ENCODE measurements at places on chromosomes 2 and 18.

DNA sequence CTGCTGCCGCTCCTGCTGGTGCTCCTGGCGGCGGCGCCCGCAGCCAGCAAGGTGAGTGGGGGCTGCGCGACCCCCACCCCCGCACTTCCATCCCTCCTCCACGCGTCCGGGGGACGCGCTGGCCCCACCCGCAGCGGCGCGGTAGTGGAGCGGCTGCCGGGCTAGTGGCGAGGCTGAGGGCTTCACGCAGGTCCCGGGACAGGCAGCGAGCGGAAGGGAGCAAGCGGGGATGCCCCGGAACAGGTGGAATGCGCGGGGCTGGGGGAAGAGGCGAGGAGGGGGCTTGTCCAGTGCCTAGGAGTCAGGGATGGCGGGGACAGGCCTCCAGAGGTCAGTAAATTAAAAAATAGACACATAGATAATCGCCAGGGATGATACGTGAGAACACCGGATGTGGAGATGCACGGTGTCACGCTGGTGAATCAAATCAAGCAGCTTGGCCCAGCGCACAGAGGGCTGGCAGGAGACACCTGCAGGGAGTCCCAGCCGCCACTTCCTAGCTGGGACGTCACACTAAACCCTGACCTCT lies 403 bp downstream of the COL4A3 start:
- DNase-seq, result no peak

DNA sequence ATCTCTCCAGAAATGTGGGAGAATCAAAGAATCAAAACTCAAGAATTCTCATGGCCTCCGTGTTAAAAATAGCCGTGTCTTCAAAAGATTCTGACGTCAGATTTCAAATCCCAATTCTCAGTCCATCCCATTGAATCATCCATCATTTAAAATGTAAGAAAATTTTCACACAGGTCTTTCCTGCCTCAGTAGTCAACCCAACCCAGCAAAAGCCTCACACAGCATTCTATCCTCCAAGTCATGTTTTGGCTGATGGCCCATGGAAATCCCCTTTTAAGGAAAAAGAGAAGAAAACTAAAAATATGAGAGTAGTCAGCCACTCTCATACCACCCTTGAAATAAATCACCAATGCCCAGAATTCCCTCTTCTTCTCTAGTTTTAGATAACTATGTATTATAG lies 211.8 kb downstream of the C1D start:
- no peak for DNase-seq

DNA sequence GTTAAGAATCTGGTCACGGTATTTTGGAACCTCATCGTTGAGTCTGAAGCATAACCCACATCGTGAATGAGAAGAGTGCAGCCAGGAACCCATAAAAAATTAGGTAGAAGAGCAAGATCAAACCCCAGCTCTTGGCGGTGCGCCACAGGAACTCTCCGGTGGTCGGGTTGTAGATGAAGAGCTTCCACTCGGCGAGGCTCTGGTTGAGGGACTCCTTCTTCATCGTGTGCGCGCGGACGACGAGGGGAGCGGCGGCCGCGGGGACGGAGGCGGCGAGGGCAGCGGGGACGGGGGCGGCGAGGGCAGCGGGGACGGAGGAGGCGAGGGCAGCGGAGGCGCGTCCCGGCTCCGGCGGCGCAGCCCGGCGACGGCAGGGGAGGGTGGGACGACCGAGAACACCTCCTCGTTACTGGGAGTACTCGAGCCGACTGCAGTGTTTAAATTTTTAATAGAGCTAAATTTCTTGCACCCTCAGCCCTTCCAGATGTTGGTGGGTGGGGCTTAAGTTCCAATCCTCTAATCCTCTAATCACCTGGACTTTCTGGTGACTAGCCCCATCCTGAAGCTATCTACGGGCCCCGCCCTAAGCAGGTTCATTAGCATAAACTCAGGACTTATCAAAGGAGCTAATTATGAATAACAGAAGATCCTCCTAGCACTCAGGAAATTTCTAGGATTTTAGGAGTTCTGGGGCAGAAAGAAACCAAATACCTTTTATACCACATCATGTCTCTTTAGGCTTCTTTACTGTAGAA lies 20.4 kb upstream of the PAPOLG start:
- DNase-seq, result peak; percentile 5

DNA sequence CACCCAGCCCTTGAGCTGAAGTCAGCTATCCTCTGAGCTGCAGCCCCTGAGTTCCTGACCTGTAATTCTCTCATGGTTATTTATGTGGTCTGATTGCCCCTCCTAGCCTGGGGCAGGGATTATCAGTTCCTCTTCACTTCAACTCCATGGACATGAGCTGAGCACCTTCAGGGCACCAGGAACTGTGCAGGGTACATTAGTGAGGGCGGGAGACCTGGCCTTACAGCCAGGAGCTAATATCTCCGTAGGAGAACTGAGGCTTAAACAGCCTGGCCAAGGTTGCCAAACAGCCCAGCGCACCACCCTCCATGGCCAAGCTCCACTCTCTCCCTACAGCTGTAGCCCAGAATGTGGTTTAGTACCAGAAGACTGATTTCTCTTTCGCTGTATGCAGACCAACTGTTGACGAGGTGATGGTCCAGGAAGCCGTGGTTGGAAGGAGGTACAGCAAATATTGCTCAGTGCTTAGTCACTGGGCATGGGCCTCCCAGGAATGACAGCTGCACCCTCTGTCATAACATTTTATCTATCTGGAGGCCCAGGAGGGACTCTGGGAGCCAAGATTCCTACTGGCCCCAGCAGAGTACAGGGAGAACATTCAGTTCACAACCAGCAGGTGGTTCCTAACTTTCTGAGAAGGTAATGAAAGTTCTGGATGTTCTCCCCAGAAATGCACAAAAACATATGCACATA lies 228.7 kb upstream of the SIX2 start:
- DNase-seq, result no peak

GRCh38 chr2:155320236-155320635 lies 621.7 kb downstream of the KCNJ3 start:
- no peak for DNase-seq

DNA sequence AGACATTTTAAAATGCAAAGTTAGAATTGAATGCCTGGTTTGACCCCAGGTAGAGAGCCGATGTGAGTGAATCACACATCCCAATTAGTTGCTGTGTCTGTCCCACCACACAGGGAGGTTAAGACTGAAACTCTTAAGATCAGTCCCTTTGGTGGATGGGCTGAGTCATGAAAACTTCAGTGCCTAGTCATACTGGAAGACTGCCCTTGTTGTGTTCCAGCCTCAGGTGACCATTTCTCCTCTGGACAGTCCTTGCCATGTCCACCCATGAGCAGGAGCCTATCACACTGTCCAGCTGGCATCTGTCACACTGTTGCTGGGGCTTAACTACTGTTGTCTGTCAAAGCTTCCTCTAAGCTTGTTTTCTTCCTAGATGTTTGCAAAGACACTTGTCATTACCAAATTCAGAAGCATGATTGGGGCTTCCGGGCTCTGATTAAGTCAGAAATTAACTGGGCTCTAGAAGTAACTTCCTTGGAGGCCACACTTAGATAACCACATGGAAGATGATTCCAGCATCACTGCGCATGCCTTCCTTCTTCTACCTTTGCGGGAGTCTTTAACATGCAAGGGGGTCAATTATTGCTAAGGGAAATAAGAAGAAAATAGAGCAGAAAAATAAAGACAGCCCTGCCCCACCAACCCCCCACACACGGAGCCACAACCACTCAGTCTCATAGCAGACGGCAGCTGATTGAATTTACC lies 21.3 kb downstream of the CYRIA start:
- DNase-seq, result no peak

GRCh38 chr18:23069481-23069880 lies 65.8 kb upstream of the CABLES1 start:
- peak; percentile 15 for DNase-seq

- DNase-seq, result no peak
Observed at GRCh38 chr18:12595571-12596255, 62.2 kb downstream of the SPIRE1 start.

GRCh38 chr2:37282746-37283145 lies 41.9 kb downstream of the PRKD3 start:
- no peak for DNase-seq

GRCh38 chr18:39705362-39705761 lies 2139.8 kb upstream of the CELF4 start:
- DNase-seq, result no peak

DNA sequence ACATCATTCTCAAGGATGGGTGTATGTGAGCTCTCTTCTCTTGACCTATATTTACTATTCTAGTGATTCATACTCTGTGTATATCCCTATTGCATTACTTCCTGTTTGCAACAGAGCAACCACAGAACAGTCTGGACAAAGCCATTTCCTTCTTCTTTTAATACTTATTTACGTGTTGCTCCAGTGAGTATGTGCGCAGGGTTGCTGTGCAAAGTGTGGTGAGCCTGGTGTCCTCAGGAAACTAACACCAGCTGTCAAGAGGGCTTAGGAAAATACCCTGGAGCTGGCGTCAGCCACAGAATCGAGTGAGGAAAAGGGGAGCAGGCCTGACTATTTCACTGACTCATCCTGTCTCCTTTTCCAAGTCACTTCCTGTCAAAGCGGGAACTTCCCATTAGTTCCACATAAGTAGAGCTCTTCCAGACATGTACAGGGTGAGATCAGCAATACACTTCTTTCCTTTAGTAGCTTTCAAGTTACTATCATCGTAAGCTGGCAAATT lies 214.1 kb upstream of the COPS8 start:
- no peak for DNase-seq

DNA sequence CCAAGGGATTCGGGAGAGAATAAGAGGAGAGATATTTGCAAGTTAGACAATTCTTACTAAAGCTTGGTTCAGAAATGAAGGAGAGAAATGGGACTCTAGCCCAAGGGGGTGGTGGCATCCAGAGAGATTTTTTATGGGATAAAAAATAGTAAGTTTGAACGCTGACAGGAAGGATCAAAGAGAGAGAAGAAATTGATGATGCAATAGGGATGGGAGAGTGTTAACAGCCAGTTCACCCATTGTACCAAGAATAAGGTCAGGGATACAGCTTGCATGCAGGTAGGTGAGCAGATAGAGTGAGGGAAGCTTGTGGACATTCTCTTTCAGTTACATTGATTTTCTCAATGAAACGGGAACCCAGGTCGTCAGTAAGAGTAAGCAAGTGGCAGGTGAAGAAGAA lies 1.2 kb upstream of the ARHGAP25 start:
- no peak for DNase-seq

- no peak for DNase-seq
Observed at GRCh38 chr2:187994464-187995331, 297.0 kb upstream of the GULP1 start.

DNA sequence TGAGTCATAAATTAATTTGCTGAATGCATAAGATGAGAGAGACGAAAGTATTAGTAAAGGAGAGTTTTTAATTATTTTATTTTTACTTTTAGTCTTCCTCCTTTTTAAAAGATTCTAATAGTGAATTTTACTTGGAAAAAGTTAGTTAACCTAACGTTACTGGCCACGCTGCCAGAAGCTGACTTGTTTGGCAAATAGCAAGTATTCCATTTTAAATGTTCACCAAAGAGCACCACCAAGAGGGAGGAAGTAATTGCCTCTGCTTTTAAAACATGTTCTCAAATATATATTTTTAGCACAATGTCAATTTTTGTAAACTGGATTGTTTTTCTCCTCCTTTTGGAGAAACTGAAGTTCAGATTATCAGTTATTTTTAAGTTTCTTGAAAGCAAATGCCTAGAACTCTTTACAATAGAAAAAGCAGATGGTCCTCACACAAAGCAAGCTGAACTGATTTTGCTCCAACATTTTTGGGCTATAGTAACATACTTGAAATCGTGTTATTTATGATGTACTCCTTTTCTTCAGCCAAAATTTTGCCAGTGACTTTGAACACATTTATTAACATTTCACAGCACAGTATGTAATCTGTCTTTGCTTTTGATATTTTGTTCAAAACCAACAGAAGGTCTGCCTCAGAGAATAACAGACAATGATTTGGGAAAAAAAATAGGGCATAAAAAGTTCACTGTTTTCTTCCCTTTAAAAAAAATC lies 1311.0 kb upstream of the FAM98A start:
- no peak for DNase-seq

GRCh38 chr2:223185638-223186037 lies 133.6 kb downstream of the KCNE4 start:
- no peak for DNase-seq

DNA sequence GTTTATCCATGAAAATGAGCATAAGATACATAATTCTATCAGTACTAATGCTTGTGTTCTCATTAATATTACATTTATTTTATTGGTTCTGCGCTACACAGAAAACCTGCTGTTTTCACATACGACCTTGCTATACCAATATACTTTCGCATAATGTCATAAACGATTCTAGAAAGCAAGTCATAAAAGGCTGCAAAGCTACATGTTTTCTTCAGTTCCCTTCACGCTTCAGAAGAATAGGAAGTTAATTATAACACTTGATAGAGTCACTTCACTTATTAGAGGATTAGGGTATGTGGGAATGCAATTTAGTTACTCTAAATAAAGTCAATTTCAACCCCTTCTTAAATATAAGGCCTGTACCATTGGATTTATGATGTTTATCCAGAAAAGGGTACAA lies 29.0 kb downstream of the PSME4 start:
- DNase-seq, result no peak

GRCh38 chr2:230900336-230900995 lies 24.6 kb downstream of the GPR55 start:
- DNase-seq, result no peak

DNA sequence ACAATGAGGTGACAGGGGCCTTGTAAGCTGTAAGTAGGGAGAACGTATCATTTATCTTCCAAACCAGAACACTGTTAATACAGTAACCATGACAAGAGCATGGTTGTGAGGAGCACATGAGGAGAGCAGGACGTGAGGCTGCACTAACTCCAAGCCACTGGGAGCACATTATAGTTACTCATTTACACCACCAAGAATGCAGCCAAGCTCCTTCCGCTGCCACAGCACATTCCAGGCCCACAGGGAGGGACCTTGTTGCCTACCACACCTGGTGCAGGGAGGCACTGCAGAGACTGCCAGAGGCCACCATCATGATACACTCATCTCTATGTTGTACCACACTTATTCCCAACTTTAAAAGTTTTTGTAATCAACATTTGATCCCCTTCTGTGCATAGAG lies 13.5 kb upstream of the SFXN5 start:
- no peak for DNase-seq
